ENCODE measurements at places on chromosomes 11 and 22.

GRCh38 chr11:124210421-124210820 lies 27.3 kb downstream of the OR10D3 start:
- DNase-seq = no peak

GRCh38 chr11:32891657-32892354 lies 805 bp upstream of the QSER1 start:
- no peak for DNase-seq

GRCh38 chr11:101974771-101975170 lies 58.4 kb upstream of the ANGPTL5 start:
- no peak for DNase-seq

DNA sequence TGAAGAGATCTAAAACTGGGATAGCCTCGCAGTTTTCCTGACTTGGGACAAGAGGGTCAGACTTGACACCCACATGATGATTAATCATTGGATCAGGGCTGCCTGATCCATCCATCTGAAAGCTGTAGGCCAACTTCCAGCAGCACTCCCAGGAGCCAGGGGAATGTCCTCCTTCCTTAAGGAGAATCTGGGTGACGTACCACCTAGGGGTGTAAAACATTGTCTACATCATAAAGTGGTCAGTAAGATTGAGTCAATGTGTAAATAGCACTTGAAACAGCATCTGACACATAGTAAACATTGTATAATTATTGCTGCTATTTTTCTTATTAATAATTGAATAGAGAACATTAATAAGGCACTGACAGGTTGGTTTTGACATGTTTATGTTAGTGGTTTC lies 392.8 kb downstream of the JRKL start:
- no peak for DNase-seq

- DNase-seq = no peak
Observed at GRCh38 chr11:132060567-132060966, 690.2 kb downstream of the NTM start.

DNA sequence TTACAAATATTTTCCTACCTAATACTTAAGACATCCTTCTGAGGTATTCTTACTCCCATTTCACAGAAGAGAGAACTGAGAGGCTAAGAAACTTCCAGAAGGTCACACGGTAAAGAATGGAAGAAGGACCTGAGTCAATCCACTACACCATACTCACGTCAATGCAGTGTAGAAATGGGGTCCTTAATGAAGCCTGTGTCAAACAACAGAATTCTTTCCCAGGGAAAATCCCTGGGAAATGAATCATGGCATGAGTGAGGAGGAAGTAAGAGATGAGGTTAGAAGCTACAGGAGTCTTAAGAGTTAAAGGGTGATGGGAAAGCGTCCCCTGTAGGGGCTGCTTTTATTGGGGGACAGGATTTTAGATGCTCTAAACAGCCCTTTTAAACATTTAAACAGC lies 147.9 kb downstream of the C11orf91 start:
- DNase-seq = peak; percentile 35

DNA sequence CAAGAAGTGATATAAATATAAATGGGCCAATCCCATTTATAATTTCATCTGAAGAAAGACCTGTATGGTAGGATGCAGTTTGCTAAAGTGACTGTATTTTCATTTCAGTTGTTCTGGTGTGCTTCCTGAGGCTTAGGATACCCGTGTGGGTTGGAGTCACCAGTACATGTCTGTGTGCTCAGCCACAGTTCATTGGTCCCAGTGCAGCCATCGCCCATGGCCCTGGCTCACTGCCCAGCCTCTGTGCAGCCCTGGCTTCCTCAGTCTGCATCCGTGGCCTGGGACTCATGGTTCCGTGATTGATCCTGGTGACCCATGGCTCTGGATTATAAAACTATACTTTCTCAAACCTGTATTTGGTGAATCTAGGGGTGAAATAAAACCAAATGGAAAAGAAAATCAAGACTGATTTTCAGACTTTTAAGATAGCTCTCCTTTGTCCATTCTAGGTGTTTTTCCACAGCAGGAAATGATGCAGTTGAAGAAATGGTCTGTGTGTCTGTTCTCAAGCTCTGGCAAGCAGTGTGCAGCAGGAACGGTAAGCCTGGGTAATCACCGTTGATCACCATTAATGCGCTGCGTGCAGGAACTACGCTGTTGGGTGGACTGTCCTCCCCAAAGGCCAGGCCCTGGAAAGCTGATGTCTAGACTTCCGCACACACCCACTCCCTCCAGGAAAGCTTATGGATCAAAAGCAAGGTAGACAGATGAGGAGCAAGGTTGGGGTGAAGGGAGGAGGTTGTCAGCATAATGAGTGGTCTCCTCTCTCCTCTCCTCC lies 27.2 kb downstream of the TTC12 start:
- DNase-seq = no peak

- no peak for DNase-seq
Observed at GRCh38 chr11:71131861-71132260, 120.5 kb downstream of the SHANK2 start.

- DNase-seq = no peak
Observed at GRCh38 chr11:1196516-1197391, 26.1 kb upstream of the MUC5B start.

DNA sequence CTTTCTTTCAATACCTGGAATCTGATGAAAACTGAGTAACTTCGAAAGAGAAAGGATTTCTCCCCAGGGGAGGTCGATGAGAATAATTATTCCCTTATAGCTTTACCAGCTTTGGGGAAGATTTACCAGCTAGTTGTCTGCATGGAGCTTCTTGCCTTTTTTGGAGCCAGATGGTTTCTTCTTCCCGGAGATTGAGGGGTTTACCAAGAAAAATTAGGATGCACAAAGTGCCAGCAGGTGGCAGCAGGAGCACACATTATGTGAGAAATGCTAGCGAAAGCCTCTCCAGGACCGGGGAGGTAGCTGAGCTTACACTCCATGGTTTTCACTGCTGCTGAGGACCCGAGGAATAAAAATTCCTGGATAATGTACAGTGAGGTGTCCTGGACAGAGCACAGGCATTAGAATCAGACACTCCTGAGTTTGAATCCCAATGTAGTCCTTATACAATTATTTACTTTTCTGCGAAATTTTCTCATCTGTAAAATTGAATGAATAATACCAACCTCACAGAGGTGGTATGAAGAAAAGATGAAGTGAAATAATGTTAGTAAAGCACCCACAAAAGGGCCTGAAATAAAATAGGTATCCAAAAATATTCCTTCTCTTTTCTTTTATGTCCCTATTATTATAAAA lies 46.0 kb upstream of the PARVA start:
- DNase-seq = peak; percentile 81

DNA sequence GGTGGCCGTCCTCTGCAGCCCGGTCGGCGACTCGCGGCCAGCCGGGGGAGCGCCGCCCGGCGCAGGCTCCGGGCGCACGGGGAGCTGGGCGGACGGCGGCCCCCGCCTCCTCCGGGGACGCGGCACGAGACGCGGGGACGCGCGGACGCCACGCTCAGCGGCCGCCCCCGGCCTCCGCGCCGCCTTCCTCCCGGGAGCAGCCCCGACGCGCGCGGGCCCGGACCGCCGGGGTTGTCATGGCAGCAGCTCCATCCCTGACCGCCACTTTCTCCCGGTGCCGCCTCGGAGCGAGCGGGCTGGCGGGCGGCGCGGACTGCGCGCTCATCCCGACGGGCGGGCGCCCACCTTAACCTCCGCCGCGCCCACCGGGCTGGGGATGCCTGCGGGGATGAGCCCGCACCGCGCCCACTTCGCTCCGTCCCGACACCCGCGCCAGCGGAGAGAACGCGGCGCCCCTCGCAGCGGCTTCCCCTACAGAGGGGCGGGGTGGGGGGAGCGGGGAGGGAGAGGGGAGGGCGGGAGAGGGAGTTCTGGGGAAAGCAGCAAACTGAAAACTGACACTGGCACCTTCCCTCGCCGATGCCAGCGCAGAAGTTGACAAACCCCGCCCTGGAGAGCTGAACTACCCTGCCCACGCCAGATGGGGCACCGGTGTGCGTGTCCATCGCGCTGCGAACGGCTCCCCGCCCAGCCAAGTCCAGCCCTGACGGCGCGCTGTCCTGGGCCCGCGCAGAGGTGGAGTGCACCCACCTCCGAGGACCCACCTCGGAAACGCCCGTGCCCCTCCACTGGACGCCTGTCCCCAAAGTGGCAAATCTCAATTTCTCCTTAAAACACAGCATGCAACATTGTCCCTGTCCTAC lies 588.4 kb downstream of the OPCML start:
- DNase-seq = no peak

DNA sequence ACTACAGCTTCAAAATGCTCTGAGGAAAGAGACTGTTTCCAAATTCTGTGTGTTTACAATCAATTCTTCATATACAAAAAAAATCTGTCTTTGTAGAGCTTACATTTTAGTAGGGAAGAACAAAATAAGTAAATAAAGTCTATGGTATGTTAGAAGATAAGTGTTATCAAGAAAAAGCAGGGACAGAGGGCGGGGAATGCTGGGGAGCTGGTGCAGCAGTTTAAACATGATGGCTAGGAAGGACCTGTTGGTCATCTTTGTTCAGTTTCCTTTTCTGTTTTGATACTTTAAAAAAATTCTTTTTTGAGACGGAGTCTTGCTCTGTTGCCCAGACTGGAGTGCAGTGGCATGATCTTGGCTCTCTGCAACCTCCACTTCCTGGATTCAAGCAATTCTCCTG lies 16.1 kb downstream of the TMEM25 start:
- DNase-seq = no peak

GRCh38 chr11:87545858-87546257 lies 508.1 kb downstream of the TMEM135 start:
- DNase-seq = no peak

DNA sequence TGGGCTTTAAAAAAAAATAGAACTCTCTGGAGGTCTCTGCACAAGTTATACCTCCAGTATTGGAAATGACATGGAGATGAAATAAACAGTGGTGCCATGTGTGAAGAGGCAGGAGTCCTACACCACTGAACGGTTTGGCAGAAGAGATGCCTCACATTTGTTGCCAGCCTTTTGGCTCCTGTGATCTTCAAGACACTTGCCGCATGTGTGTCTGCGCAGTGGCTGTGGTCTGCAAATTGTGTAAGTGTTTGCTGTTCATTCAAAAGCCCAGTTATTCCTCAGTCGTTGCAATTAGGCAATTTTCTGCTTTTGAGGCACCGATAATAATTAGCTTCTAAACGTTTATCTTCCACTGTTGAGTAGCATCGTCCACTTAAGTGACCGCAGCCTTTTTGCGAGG lies 319.1 kb downstream of the BRD1 start:
- DNase-seq = no peak

GRCh38 chr22:19885841-19886592 lies 31.3 kb upstream of the GNB1L start:
- DNase-seq = no peak

GRCh38 chr22:31474743-31475142 lies 14.9 kb downstream of the EIF4ENIF1 start:
- no peak for DNase-seq

GRCh38 chr11:8262552-8263108 lies 1.0 kb downstream of the LMO1 start:
- DNase-seq = peak; percentile 39

DNA sequence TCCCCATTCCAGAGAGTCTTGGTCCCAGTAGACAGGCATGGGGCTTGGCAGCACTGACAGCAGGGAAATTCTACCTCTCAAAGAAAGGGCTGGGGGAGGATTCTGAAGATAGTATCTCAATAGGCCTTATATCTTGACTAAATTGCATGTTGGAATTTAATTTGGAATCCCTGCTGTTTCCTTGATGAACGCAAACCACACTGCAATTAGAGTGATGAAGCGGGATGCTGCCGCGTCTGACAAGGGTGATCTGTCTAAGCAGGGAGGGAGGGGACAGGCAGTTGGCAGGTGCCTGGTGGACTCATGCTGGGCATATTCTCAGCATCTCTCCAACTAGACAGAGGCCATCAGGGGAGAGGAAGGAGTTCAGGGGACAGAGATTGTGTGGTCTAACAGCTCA lies 48.4 kb downstream of the COMMD9 start:
- DNase-seq = no peak

GRCh38 chr11:112810951-112811350 lies 150.3 kb upstream of the NCAM1 start:
- DNase-seq = no peak

DNA sequence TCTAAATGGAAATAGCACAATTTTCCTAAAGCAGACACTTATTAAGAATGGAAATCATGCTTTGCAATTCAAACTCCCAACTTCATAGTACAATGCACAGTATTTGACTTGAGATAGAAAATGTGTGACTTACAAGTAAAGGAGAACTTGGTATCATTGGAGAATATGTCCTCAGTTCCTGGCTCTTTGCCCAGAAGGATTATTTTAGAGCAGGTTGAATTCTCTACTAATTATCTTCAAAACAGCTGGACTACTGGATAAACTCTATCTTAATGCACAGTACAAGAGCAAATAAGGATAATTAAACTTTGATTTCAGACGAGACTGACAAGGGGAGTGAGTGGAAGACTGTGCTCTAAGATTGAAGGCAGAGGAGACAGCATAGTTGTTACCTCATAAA lies 839.4 kb downstream of the OPCML start:
- DNase-seq = no peak

DNA sequence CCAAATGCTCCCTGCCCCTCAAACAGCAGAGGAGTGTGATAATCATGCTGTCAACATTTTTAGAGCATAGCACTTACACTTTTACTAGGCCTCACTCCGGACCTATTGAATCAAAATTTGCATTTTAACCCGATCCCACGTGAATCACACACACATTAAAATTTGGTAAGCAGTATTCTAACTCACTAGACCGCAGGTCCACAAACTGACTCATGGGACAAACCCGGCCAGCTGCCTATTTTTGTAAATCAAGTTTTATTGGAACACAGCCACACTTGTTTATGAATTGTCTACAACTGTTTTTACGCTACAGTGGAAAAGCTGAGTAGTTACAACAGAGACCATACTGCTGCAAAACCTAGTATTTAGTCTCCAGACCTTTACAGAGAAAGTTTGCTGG lies 43.3 kb downstream of the SNX19 start:
- no peak for DNase-seq

DNA sequence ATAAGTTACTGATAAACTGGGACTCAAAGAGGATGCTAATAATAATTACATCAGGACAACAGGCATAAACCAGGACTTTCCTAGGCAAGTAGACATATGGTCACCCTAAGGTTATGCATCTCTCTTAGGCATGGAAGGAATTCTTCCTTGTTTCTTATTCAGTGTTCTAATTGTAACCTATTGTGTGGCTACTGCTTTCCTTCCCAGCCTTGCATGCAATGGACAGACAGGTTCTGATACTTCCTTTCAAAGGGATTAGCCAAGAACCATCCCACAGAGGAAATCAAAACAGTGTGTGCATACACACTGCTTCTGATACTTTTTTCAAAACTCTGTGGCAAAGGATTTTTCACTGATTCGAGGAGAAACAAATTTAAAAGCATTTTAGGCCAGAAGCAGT lies 48.3 kb downstream of the RRAS2 start:
- DNase-seq = no peak

DNA sequence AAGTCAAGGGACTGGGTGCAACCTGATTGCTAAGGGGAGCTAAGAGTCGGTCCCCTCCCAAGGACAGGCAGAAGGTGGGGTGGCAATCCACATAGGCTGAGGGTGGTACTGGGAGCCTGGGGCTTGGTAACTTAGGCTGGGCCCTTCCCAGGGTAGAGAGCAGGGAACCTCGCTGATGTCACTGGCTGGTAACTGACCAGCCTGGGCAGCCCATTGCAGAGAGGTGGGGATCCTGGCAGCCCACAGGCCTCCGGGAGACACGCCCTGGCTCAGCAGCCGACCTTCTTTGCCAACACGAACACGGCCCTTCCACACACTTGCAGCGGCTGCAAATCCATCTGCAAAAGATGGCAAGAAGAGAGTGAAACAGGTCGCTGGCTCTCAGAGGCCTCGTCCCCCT lies 25.4 kb downstream of the A4GALT start:
- DNase-seq = no peak

- peak; percentile 97 for DNase-seq
Observed at GRCh38 chr11:111935317-111936039, 1.7 kb upstream of the DIXDC1 start.

- no peak for DNase-seq
Observed at GRCh38 chr11:133713844-133714243, 131.5 kb downstream of the SPATA19 start.

Measured in suppressor macrophage treated with lipopolysaccharide for 1 hour (primary cell).